ENCODE measurements at places on chromosomes 13 and 19.

DNA sequence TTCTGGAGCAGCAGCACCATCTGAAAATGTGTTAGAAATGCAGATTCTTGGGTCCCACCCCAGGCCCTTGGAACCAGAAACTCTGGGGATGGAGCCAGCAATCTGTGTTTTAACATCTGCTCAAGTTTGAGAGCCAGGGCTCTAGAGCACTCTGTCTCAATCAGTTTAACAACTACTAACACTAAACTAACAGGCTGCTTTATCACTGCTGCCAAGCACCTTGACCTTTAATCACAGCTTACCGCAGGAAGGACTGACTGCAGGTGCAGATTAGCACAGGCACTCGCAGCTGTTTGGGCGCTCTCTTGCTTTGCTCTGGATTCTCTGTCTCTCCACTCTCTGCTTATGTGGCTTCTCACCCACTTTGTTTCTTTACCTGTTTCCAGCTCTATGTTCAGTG is 163.5 kb downstream of the MTUS2 start:
- no peak for DNase-seq

DNA sequence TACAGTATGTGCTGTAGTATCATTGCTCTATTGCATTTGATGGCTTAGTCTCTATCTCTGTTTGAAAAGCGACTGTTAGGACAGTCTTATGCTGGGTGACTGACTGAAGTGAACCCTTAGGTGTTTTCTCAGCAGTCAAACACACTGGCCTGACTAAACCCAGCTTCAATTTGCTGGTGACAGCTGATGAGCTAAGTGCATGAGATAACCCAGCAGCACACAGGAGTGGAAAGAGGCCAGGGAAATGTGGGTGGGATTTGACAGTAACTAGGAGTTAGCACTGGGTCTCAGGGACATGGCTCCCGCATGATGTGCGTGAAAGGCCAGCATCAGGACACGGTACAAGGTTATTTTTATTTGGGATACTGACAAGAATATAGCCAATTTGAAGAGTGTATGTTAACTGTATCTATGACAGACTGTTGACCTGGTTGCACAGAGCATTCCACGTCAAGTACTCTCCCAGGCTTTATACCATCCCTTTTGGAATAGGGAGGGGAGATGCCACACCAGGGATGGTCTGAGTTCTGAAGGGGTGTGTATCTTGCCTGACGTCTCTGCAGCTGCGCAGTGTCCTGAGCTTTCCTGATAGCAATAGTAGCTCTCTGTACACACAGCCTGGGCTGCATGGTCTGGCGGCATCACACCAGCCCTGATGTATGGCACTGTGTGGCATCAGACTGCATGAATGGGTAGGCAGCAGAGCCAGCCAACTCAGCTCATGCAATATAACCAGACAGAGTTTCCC is 144.8 kb downstream of the FLT1 start:
- DNase-seq, result no peak

- DNase-seq, result no peak
Observed at GRCh38 chr13:44044547-44045179, 165.0 kb downstream of the LACC1 start.

DNA sequence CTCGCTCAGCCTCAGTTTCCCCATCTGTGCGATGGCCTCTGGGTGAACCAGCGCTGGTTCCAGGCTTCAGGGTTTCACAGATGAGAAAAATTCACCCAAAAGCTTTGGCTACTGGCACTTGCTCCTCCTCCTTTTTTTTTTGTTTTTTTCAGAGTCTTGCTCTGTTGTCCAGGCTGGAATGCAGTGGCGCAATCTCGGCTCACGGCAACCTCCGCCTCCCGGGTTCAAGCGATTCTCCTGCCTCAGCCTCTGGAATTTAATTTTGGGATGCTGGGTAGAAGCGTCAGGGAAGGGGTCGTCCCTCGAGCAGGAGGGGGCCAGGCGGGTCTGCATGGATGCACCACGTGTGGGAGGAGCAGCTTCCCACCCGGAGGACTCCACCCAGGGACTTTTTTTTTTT is 7.0 kb downstream of the PRSS57 start:
- no peak for DNase-seq

- no peak for DNase-seq
Observed at GRCh38 chr13:32225481-32225931, 89.7 kb downstream of the ZAR1L start.

GRCh38 chr13:82447416-82448077 is 1434.7 kb downstream of the SLITRK1 start:
- DNase-seq, result no peak

DNA sequence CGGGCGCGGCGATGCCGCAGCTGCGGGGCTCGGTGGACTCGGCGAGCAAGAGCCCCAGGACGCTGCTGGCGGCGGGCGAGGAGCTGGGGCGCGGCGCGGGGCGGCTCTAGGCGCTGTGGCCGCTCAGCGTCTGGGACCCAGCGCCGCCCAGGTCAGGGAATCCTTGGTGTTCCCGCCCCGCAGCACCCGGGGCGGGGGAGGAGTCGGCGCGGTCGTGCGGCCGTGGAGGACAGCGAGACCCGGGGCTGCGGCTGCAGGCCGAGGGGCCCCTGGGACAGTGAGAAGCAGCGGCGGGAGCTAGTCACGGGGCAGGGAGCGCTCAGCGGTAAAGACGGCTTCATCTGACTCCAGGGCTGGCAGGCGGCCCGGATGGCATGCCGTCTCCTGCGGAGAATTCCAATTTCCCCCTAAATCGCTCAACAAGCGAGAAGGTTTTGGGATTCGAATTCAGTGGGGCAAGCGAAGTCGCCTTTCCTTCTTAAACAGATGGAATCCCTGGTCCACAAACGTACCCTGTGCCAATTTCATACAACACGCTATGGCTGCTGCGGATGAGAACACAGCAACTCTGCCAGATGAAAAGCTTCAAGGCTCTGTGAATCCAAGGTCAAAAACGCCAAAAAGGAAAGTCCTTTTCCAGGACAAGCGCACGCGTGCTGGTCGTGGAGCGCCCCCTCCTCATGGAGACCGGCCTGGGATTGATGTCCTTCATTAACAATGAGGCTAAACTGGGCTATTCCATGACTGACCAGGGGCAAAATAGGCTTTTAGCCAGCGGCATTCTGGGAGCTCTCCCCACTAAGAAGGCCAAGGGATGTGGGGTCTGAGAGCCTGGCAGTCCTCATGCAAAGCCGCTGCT is 4.2 kb upstream of the ZSCAN4 start:
- DNase-seq, result no peak

Measured in skin of body (tissue), 3 donors.